ENCODE measurements at places on chromosomes 2 and 18.

GRCh38 chr2:200252265-200253067 is 54.0 kb upstream of the SPATS2L start:
- DNase-seq = no peak

DNA sequence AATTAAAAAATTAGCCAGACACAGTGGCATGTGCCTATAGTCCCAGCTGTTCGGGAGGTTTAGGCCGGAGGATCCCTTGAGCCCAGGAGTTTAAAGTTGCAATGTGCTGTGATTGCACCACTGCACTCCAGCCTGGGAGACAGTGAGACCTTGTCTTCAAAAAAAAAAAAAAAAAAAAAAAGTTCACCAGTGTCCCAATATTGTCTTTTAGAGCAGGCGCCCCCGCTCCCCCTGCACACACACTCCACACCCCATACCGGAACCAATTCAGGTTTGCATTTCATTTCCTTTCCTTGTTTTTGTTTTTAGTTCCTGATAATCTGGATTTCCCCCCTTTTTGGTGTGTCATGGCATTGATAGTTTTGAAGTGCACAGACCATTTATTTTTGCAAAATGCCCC is 10.4 kb downstream of the TMEM87B start:
- DNase-seq = no peak

DNA sequence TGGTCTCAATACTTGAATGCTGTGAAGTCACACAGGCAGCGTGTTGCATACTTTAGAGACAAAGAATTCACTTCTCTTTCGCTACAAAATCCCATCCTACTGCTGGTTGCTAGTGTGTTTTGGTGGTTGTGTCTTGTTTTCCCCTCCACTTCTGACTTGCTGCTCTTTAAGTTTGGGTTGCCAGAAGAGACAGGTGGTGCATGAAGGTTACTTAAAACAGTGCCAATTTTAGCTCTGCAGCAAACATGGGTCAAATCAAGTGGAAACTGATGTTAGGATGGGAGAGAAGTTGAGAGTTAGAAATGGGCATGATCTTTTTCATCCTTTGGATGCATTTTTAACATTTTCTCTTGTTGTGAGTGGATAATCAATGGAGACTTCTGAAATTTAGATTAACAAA is 136.2 kb upstream of the KCNH7 start:
- DNase-seq = no peak

- no peak for DNase-seq
Observed at GRCh38 chr2:72788756-72789155, 37.1 kb downstream of the EXOC6B start.

DNA sequence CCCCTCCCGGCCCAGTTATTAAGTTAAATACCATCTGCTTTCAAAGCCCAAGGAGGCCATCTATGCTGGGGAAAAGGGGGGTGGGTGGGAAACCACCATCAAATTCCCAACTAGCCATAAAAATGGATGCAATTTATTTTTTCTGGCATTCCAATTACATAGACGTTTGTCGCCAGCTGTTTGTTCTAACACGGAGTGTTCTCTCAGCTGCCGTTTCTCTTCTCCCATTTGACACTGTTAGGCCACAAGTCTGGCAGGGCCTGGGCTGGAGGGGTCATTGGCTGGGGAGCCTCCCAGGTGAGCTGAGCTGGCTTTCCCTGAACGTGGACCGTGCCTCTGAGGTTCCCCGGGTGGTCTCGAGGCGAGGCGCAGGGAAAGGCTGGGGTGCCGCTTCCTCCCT is 16.6 kb downstream of the ATOH8 start:
- DNase-seq = no peak

- no peak for DNase-seq
Observed at GRCh38 chr2:165566008-165566407, 96.5 kb downstream of the CSRNP3 start.

DNA sequence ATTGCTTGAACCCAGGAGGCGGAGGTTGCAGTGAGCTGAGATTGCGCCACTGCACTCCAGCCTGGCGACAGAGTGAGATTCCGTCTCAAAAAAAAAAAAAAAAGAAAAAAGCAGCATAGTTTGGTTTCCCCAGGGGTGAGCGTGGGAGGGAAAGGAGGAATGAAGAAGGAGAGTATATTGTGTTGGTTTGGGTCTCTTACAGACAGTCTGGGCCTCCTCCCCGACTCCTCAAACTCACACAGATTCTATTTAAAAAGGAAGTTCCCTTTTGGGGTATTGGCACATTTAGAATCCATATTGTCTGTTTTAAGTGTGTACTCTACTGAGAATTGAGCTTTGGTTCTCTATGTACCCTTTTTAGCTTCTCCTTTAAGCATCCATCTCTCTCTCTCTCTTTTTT is 27.4 kb upstream of the SLC20A1 start:
- no peak for DNase-seq

DNA sequence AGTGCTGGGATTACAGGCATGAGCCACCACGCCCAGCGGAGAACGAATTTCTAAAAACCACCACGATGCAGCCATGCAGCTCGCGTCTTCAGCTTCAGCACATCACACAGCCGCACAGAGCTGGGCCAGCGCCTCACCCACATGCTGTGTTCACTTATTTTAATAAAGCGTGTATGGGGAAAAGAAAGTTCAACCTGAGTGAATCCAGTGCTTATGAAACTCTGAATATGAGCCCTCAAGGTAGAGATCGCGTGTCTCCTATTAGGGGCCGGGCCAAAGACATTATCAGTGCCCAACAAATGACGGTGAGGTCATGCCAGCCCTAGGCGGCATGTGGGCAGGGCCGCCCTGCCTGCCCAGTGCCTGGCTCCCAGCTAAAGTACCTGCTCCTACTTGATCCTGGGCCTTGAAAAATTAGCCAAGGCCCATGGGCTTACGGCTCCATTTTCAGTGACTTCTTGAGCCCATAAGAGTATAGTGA is 44.3 kb downstream of the SPRED2 start:
- DNase-seq = peak; percentile 53

GRCh38 chr2:39334529-39334928 is 90.8 kb upstream of the CDKL4 start:
- DNase-seq = no peak

GRCh38 chr2:185638771-185639170 is 99.8 kb upstream of the FSIP2 start:
- no peak for DNase-seq

- no peak for DNase-seq
Observed at GRCh38 chr18:22285361-22286140, 116.2 kb downstream of the GATA6 start.

- DNase-seq = peak; percentile 78
Observed at GRCh38 chr2:20962939-20963557, 80.8 kb downstream of the APOB start.

GRCh38 chr2:168357797-168358472 is 98.1 kb upstream of the CERS6 start:
- no peak for DNase-seq

DNA sequence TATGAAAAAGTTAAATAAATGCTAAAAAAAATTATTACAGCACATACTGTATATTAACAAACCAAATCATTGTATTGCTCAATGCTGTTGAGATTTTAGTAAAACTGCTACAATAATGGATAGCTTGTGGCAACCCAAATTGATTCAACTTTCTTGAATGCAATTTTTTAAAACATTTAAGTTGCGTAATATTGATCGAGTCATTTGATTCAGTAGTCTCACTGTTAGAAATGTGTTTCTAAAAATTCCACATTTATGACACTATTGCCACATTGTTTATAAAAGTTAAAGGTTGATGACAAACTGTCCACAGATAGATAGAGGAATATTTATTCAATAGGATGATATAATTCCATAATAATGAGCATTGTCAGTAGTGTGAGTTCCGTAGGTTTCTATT is 640.7 kb upstream of the CRIM1 start:
- DNase-seq = no peak

DNA sequence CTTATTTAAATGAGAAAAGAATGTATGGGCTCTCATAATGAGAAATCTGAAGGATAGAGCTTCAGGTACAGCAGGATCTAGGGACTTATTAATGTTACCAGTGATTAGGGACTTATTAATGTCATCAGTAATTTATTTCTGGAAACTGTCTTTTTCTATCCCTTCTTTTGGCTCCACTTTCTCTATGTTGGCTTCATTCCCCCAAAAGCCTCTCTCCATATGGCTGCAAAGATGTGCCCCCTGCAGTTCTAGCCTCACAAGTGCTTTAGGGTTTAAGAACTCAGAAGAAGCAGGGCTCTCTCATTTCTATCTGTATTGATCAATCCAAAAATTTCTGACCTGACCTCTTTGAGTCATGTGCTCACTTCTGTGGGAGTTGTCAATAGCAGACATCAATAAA is 480.9 kb downstream of the TXNL1 start:
- no peak for DNase-seq

DNA sequence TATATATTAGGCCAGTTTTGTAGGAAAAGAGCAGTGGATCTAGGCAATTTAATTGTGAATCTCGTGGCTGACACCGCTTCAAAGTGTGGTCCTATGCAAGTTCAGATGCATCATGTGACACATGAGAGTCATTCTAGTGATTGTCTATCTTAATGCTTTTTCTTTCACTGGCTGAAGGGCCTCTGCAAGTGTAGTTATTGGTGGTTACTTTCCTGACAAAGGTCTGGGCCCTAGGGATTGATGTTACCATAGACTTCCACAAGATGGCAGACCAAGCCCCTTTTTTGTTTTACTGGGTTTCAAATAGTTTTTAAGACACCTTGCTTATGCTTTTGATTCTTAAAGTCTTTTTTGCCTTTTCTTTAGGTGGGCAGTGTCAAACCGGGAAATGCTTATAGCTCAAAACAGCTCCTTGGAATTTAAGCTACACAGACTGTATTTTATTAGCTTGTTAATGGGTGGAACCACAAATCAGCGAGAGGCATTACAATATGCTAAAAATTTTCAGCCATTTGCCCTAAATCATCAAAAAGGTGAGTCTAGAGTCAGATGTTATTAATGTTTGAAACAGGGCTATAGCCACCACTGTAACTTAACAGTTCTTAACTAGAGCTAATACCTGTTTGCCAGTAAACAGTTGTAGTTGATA is 25.9 kb downstream of the CD8A start:
- DNase-seq = peak; percentile 54

DNA sequence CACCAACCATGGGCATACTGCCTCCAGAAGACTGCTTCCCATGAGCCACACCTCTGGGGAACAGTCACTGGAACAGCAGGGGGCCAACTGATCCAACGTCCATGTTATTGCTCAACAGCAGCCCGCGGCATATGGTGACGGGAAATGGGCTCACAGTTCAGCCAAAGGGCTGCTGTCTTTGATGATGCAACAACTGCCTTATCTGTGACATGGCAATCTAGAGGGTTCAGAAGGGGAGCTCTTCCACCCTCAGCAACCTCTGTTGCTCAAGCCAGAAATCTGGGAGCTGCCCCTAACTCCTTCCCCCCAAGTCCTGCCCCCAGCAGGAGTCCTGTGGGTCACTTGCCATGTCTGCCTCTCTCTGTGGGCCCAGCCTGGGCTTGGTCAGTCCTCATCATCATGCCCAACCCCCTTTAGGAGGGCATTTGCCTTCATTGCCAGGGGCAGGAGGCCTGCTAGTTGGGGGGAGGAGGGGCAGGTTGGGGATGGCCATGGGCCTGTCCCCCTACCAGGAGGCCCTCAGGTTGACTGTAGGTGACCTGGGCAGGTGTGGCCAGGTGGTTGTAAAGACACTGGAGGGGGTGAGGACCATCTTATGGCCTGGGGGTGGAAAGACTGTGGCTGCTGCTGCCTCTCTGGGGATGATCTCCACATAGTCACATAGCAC is 212.9 kb downstream of the CYP26B1 start:
- DNase-seq = peak; percentile 2

GRCh38 chr2:214226061-214226460 is 184.8 kb upstream of the VWC2L start:
- DNase-seq = no peak

- peak; percentile 7 for DNase-seq
Observed at GRCh38 chr2:600542-601386, 76.4 kb downstream of the TMEM18 start.

GRCh38 chr2:3756306-3756705 is 52.9 kb downstream of the DCDC2C start:
- no peak for DNase-seq

DNA sequence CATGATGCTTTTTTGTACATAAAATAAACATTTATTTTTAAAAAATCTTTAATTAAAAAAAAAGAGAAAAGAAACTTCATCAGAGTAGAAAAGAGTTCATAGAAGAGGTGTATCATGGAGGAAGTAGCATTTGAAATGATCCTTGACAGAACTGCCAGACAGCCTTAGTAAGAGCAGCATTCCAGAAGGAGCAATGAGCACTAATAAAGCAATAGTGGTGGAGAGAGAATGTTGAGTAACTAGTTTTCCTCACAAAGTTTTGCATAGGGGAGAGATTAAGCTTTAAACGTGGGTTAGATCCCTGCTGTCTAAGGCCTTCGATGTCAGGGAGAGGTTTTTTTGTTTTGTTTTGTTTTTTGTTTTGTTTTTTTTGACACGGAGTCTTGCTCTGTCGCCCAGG is 29.8 kb upstream of the METTL21A start:
- no peak for DNase-seq

DNA sequence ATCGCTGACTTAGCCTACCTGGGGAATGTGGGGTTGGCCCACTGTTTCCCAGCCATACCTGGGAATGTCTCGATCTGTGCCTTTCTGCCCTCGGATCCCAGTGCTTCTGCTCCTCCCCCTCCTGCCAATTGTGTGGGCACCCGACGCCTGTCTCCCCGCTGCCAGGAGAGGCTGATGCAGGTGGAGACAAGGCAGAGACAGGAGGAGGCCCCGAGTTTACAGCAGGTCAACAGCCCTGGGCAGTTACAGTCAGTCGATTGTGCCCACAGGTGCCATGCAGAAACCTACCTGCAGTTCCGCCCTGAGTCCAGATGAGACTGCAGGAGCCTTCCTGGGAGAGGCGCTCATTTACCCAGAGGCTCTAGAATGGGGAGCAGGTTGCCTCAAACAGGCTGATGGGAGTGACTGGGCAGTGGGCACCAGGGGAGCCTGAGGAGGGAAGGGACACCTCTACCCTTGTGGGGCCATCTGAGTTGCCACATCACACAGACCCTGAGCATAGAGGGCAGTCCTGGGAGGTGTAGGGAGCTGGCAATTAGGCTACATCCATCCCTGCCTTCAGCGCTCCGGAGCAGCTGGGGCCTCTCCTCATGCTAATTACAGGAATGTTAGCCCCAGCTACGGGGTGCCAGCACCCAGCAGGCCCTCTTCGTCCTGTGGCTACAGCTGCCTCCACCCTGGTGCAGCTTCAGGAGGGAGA is 300.1 kb downstream of the NDUFA10 start:
- no peak for DNase-seq

GRCh38 chr2:236781933-236782816 is 212.6 kb downstream of the ACKR3 start:
- DNase-seq = no peak

- no peak for DNase-seq
Observed at GRCh38 chr2:37582481-37583220, 88.8 kb downstream of the CDC42EP3 start.

- DNase-seq = no peak
Observed at GRCh38 chr18:39190508-39190907, 1624.9 kb upstream of the CELF4 start.

GRCh38 chr18:28961669-28962228 is 784.8 kb upstream of the CDH2 start:
- peak; percentile 3 for DNase-seq

DNA sequence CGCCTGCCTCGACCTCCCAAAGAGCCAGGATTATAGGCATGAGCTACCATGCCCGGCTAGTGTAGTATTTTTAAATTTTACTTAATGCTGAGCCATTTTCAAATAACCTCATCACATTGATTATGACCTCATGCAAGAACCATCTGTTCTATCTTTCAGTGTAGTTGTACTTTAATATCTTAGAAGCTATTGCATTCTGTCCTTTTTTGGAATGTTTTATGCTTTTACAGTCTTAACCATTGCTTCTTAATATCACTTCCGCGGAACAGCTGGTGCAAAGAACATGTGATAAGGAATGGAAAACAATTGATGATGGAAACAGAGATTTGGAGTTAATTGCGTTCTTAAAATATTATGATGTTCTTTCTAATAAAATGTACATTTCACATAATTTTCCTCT is 2.7 kb downstream of the GEN1 start:
- DNase-seq = no peak
